ENCODE measurements at places on chromosomes 12 and 14.

- no peak for DNase-seq
These were observed 62.7 kb upstream of the HECTD1 start for GRCh38 chr14:31270196-31270772.

- DNase-seq: no peak
These were observed 29.3 kb upstream of the EIF5 start for GRCh38 chr14:103304706-103305105.

DNA sequence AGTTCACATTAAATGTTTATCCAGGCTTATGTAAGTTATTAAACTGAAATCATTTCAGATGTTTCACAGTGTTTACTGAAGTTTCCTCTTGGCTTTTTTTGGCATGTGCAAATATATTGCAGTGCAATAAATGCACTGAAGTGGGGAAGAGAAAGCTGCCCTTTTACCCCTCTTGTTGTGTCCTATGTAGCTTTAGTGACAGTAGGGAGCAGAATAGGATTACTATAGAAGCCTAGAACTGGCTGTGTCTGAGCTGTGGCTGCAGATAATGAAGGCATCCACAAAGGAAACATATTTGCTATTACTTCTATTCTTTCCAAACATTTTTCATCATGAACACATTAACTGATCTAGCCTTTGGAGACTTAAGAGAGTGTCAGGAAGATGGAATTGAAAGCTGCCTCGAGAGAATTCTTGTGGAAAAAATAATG lies 24.1 kb upstream of the CNTN1 start:
- DNase-seq: no peak

GRCh38 chr14:59085207-59085739 lies 103.2 kb upstream of the DAAM1 start:
- DNase-seq: no peak

- no peak for DNase-seq
These were observed 154.9 kb upstream of the ATP2B1 start for GRCh38 chr12:89863493-89863938.

DNA sequence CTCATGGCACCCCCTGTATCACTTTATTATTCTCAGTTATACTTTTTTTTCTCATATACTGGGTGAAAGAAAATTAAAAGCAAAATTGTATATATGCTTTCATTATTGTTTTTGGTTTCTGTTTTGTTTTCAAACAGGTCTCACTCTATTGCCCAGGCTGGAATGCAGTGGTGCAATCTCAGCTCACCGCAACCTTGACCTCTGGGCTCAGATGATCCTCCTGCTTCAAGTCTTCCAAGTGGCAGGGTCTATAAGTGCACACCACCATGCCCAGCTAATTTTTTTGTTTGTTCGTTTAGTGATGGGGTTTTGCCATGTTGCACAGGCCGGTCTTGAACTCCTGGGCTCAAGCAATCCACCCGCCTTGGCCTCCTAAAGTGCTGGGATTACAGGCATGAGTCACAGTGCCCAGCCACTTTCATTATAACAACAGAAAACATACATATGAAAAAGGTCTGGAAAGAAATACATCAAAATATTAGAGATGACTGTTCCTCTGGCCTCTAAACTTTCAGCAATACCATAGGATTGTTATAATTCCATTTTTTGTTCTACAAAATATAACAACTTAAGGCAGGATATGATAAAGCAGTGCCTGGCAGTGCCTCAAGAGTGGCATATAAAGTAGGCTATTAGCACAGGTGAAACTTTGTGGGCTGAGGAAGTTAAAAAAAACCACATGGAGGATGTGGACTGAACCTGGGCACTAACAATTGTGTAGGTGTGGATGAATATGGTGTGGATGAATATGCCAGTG lies 5.8 kb upstream of the NTN4 start:
- DNase-seq: no peak

DNA sequence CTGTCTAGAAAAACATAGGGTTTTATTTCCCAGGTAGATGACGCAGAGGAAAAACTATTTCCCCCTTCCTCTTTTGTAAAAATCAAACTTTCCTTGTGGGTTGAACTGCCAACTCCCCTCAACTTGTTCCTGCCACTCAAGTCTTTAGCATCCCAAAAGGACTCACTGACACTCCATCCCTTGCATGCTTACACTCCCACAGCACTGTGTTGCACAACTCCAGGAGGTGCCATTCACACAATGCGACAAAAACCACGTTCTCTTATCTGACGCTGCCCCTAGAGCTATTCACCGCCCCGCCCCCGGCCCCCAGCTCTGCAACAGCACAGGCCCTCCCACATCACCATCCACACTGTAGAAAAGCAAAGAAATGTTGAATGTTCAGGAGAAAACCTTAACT lies 16.9 kb upstream of the STON2 start:
- DNase-seq: no peak

DNA sequence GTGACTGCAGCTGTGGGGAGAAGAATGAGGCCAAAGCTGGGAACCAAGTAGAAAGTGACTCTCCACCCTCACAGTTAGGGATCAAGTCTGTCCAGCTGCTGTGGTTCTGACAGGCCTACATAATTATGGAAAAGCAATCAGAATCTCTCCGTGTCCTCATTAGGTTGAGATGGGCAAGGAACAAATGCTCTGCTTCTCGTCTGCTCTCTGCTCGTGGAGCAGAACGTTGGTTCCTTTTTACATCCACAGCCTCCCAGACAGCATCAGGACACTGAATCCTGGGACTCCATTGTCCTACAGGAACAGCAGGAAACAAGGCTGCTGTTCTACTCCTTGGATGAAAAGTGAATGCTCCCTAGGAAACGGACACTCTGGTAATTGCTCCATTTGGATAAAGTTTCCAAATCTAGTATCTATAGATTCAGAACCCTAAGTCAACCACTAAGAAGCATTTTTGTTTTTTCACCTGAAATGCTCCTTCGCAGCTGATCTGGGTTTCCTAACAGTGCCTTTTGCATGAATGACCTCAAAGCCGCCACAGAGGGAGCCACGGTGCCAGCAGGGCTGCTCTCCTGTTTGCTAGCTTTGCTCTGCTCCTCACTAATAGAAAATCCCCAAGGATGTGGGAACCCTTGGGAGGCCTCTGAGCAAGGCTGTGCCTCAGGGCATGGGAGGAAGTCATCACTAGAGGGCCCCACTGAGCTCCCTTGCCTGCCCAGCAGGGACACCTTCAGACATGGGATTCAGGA lies 102.0 kb downstream of the EGLN3 start:
- DNase-seq: no peak

- no peak for DNase-seq
These were observed 176.0 kb upstream of the PLEKHA5 start for GRCh38 chr12:18953505-18953904.

DNA sequence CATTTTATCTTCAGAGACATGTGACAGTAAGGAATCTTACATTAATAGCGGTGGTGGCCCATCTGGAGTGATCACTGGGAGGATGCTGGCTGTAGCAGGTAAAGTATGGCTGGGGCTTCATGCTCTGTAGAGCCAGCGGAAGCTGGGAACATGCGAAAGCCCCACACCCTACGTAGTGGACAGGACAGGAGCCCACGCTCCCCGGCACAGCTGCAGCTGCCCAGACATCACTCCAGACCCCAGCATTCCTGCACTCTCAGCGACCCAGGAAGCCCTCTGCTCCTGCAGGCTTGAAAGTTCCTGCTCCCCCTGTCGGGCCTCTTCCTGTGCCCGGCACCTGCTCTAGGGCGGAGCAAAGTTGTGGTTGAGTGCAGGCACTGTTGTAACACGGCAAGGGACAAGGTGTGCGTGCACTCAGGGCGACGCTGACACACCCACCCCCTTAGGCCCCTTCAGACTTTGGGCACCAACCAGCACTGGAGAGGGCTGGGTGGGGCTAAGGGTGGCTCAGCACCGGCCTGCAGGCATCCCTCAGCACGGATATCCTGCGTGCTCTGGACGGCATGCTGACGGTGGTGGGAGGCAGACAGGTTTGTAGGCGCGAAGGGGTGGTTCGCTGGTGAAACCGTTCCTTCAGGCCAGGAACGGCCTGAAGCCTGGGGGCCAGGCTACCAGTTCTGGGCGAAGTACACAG lies 568.3 kb downstream of the FSCB start:
- no peak for DNase-seq

GRCh38 chr12:51540996-51541395 lies 50.0 kb upstream of the SCN8A start:
- DNase-seq: no peak

DNA sequence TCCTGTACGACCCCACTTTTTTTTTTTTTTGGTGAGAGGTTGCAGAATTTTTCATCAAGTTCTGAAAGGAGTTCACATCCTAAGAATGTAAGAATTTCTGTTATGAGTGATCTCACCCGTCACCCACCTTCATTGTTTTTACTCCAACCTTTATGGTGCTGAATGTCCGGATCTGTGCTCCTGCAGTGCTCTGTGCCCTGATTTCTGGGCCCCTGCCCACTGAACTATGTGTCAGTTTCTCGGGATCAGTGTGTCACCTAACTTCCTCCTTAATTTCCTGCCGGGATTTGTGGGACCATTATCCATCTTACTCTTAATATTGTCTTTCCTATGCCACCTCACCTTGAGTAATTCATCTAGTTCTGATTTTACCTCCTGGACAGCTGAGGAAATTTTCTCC lies 11.6 kb downstream of the RASSF8 start:
- no peak for DNase-seq

GRCh38 chr12:59080101-59080500 lies 159.8 kb upstream of the LRIG3 start:
- DNase-seq: no peak

DNA sequence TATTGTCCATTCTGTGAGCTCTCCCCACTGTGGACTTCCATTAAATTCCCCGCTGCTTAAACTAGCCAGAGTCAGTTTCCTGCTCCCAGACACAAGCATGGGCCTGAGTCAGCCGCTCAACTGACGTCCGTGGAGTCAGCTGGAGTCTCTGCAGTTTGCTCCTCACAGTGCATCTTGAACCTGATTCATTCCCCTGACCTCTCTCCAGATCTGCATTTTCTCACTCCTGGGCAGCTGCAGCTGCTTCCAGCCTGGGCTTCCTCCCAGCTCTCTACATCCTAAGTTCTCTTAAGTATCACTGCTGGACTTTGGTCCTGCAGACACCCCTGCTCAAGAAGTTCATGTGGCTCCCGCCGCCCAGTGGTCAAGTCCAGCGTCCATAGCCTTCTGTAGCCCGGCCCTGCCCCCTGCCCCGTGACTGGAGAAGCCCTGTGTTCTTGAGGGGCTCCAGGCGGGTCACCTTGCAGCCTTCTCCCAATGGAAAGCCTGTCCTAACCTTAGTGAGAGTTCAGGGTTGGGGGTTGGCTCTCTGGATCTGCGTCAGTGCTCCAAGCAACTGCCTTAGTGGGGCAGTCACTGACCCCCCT lies 20.0 kb downstream of the NFKBIA start:
- no peak for DNase-seq

GRCh38 chr12:46659824-46660223 lies 166.0 kb downstream of the SLC38A4 start:
- DNase-seq: no peak

DNA sequence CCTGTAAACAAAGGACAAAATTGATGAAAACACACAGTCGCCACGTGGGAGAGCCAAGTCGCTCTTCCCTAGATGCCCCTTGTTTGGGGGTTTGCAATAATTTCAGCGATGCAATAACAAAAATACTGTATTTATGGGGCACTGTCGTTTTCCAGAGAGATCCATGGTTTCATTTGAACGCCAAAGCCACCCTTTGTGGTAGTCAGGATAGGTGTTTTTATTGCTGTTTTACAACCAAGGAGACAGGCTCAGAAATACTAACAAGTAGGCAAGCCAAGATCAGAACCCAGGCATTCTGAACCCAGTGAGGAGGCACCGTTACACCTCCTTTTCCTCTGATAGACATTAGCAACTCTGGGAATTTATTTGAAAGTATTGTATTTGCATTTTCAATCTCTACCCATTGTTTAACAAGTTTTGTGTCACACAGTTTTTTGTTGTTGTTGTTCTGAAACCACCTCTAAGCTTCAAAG lies 831 bp upstream of the BTBD7 start:
- DNase-seq: no peak

DNA sequence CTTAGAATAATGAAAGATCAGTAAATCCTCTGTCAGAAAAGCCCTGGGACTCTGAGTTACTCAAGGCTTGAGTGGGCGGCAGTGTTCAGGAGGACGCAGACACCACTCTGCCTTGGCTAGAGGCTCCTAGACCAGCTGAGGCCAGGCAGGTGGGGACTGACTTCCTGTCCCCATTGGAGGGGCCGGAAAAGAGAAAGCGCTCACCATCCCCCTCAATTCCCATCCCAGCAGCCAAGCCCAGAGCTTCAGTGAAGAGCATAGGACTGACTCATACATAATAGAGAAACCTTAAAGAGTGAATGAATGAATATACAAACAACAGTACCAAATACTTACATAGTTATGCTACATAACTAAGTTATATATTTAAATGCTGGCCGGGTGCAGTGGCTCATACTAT lies 62.0 kb downstream of the PLEKHG7 start:
- no peak for DNase-seq

DNA sequence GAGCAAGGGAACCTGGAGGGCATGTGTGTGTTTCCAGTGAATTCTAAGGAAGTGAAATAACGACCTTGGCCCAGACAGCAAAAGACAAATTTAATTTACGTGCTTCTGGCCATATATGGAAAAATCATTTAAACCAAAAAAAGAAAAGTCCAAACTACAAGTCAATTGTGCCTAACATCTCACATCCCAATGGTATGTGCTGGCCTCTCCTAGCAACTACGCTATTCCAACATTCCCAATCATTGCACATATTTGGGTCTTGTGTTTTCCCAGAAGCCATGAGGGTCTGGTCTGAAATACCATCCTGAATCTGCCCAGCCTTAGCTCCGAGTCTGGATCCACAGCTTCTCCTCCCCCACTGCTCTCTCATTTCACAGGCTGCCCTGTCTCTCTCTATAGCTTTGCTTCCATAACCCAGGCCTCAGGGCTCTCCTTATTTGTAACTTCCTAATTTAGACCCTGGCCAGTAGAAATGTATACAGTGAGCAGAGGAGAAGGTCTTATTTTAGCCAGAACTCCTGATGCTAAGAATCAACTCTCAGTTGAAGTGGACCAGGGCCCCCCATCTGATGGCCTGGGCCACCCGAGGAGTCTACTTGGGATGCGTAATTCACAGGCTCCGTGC lies 224.6 kb downstream of the ANO2 start:
- no peak for DNase-seq

- peak; percentile 47 for DNase-seq
These were observed 668 bp downstream of the TRIP11 start for GRCh38 chr14:92039063-92039718.

GRCh38 chr12:45933504-45933903 lies 56.9 kb downstream of the SCAF11 start:
- DNase-seq: no peak

DNA sequence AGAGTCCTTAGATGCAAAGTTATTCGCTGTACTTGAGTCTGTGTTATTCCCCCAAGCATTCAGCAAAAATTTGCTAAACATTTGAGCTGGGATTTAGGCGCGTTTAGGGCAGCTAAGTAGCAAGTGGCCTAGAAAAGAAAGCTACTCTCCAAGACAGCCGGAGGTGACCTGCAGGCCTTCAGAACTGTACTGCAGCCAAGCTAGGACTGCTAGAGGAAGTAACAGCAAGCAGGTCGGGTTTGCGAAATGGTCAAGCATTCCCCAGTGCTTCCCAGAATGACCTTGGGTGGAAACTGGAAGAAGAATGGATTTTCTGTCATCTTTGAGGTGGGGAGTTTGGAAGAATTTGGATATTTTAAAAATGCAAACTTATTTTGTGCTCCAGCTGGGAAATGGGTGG lies 287.5 kb downstream of the FOXN3 start:
- no peak for DNase-seq

GRCh38 chr12:27688671-27689070 lies 7.6 kb upstream of the REP15 start:
- DNase-seq: no peak

GRCh38 chr12:19186722-19187661 lies 57.5 kb downstream of the PLEKHA5 start:
- peak; percentile 43 for DNase-seq
